ENCODE measurements at places on chromosomes 7 and 10.

GRCh38 chr10:131269776-131270460 lies 41.6 kb downstream of the TCERG1L start:
- no peak for DNase-seq

DNA sequence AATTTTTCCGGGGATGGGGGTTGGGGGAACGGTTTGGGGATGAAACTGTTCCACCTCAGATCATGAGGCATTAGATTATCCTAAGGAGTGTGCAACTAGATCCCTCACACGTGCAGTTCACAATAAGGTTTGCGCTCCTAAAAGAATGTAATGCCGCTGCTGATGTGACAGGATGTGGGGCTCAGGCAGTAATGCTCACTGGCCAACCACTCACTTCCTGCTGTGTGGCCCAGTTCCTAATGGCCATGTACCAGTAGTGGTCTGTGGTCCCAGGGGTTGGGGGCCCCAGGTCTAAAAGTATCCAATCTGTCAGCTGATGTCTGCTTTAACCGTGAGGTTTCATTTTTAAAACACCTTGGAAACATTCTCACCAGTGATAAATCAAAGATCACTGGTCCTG lies 2.2 kb downstream of the STN1 start:
- no peak for DNase-seq

- DNase-seq: no peak
These were observed 35.3 kb upstream of the PFKFB3 start for GRCh38 chr10:6167456-6167855.

DNA sequence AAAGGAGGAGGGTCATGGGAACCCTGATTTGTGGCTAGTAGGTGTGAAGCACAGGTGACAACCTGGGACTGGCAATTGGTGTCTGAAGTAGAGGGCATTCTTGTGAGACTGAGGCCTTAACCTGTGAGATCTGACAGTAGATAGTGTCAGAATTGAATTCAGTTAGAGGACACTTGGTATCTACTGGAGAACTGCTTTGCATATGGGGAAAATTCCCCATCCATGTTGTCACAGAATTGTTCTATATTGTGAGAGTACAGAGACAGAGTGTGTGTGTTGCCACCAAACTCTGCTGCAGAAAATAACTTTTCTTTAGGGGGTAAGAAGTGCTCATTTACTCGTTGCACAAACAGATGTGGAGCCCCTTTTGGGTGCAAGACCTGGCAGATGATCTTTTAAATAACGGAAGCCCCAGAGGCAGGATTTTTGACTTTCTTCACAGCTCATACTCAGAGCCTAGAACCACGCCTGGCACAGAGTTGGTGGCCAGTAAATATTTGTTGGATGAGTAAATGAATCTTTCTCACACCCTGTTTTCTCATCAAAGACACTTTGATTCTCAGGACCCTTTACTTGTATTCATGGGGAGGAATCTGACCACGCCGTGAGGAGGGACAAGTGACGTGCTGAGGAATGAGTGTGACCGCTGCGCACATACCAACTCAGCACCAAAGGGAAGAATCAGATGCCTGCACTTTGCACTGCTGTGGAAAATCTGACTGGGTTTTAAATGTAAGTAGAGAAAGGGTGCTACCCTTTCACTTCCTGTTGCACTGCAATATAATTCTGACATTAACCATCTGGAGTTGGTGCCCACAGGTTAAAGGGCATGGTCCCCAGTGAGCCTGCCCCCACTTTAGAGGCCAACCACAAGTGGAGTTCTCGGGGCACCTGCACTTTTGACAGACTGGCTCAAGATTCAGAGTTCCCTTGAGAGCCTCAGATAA lies 39.2 kb upstream of the SDHAF3 start:
- no peak for DNase-seq

DNA sequence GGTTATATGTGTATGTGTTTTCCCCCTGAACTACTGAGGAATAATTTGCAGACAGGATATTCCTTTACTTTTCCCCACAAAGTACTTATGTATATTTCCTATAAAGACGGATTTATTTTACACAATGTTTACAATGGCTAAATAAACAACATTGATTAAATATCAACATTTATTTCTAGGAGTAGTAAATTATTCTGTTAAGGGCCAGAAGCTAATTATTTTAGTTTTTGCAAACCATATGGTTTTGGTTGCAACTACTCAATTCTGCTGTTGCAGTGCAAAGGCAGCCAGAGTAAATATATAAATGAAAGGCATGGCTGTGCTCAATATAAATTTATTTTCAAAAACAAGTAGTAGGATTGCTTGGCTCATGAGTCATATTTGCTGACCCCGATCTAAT lies 907.1 kb upstream of the MBL2 start:
- DNase-seq: no peak

- DNase-seq: no peak
These were observed 1042.0 kb downstream of the DNAJB9 start for GRCh38 chr7:109611656-109612055.

- DNase-seq: no peak
These were observed at the start of gene MICALL2 for GRCh38 chr7:1458683-1459511. Gene MICALL2 (minus strand): TSS chr7:1459470. CDS start chr7:1459326, 144 bp downstream.

- no peak for DNase-seq
These were observed 40.4 kb upstream of the STEAP4 start for GRCh38 chr7:88347090-88347489.

DNA sequence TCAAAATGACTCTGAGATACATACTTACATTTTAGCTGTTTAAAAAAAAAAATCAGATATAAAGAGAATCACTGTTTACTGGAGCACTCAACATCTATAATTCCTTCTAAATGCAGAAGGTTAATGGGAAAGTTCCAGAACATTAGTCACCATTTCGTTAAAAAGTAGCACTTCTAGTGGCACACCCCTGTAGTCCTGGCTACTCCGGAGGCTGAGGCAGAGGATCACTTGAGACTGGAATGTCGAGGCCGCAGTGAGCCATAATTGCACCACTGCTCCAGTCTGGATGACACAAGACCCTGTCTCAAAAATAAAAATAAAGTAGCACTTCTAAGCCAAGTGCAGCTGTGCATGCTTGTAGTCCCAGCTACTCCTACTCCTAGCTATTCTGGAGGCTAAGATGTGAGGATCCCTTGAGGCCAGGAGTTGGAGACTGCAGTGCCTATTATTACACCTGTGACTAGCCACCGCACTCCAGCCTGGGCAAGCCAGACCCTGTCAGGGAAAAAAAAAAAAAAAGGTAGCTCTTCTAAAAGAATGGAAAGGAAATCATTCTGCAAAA lies 2.2 kb downstream of the FGFBP3 start:
- no peak for DNase-seq

DNA sequence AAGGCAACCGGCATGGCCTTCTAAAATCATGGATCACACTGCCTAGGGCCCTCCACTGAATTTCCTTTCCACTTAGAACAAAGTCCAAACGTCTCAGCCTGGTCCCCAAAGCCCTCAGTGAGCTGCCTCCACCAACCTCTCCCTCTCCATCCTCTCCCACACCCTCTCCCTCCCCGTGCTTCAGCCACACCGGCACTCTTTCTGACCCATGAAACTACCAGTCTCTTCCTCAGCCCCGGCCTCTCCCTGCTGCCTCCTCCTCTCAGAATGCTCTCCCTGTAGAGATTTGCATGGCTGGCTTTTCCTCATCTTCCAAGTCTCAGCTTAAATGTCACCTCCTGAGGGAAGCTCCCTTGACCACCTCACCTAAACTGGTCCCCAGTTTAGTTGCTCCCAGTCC lies 219.0 kb upstream of the ZMIZ1 start:
- no peak for DNase-seq

GRCh38 chr7:77422500-77422899 lies 6.4 kb upstream of the GSAP start:
- DNase-seq: no peak

DNA sequence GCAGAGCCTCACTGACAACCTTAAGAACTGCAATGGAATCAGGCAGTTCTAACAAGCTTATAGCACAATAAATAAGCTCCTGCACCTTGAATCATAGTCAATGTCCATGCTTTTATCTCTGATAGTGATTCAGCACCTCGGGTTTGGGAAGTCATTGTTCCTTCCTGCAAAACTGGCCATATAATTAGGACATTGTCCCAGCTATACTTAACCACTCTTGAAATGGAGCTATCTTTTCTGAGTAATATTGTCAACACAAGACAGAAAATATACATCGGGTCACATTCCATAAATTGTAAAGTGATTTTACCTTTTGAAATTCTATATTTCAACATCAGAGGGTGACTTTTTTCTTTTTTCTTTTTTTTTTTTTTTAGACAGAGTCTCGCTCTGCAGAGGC lies 682.8 kb downstream of the KCNMA1 start:
- no peak for DNase-seq

GRCh38 chr10:12061124-12061523 lies 7.6 kb upstream of the DHTKD1 start:
- DNase-seq: no peak

- no peak for DNase-seq
These were observed 322.6 kb upstream of the KIAA1217 start for GRCh38 chr10:23886355-23886754.

GRCh38 chr7:24949884-24950283 lies 30.1 kb downstream of the OSBPL3 start:
- DNase-seq: no peak

DNA sequence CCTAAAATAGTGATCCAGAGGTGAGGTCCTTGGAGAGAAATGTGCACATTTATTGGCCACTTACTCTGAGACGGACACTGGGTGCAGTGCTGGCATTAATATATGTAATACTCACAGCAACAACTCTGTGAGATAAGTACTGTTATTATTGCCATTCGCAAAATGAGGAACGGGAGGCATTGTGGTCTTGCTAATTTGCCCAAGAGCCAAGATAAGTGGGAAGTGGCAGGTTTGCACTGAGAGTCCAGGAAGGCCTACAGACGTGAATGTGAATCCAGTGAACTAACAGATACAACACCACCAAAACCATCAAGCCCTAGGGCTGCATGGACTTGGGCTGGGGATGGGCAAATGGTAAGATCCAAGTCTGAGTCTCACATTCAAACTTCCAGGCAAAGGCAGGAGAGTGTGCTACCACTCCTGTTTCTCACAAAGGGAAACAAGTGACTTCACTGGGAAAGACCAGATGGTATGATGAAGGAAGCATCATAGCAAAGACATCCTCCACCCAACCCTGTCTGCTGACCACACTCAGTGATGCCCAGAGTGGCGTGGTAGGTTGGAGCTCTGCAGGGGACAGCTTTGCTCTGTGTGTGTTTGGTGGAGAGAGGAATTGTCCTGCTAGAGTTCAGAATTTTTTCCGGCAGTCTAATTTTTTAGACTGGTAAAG lies 19.2 kb downstream of the TMEM273 start:
- no peak for DNase-seq

GRCh38 chr10:76558996-76559891 lies 1078.4 kb downstream of the KCNMA1 start:
- DNase-seq: no peak

- DNase-seq: no peak
These were observed 111.8 kb downstream of the WDR11 start for GRCh38 chr10:120962756-120963593.

- DNase-seq: no peak
These were observed 16.9 kb upstream of the CUL1 start for GRCh38 chr7:148681821-148682220.

DNA sequence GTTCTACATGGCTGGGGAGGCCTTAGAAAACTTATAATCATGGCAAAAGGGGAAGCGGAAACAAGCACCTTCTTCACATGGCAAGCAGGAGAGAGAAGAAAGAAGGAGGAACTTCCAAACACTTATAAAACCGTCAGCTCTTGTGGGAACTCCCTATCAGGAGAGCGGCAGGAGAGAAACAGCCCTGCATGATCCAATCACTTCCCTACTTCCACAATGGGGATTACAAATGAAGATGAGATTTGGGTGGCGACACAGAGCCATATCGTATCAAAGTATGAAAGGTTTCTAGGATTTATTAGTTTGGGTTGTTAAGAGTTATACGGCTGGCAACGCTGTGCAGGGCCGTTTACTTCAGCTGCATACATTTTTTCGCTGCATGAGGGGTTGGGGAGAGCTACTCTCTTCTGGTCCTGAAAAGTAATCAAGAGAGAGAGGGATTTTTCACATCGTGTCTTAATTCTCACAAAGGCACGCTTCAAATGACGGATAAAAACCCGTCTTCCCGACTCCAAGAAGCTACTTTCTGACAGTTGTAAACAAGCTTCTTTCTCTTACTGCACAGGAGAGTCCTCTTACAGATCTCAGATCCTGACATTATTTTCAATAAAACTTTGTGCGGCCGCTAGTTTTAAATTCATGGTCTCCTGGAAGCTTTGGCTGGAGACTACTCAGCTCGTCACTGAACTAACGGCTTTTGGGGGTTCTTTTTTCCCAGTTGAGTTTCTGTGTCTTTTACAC lies 751 bp upstream of the GTPBP10 start:
- DNase-seq: no peak

DNA sequence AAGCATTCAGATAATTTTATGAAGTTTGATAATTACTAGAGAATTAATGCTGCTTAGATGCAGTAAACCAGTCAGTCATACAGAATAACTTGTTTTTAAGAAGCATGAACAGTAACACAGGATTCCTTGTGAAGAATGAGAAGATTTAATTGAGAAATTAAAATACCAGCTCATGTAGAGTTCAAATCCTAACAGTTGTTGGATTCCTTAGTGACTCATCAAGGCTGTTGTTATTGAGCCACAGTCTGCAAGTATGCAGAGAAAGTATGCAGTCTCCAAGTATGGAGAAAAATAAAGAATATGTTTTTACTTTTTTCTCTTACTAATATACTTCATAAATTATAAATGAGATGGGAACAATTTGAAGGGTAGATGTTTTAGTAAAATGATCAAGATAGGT lies 30.2 kb upstream of the CYP26C1 start:
- DNase-seq: no peak

GRCh38 chr7:104933521-104933988 lies 80.5 kb upstream of the KMT2E start:
- no peak for DNase-seq

DNA sequence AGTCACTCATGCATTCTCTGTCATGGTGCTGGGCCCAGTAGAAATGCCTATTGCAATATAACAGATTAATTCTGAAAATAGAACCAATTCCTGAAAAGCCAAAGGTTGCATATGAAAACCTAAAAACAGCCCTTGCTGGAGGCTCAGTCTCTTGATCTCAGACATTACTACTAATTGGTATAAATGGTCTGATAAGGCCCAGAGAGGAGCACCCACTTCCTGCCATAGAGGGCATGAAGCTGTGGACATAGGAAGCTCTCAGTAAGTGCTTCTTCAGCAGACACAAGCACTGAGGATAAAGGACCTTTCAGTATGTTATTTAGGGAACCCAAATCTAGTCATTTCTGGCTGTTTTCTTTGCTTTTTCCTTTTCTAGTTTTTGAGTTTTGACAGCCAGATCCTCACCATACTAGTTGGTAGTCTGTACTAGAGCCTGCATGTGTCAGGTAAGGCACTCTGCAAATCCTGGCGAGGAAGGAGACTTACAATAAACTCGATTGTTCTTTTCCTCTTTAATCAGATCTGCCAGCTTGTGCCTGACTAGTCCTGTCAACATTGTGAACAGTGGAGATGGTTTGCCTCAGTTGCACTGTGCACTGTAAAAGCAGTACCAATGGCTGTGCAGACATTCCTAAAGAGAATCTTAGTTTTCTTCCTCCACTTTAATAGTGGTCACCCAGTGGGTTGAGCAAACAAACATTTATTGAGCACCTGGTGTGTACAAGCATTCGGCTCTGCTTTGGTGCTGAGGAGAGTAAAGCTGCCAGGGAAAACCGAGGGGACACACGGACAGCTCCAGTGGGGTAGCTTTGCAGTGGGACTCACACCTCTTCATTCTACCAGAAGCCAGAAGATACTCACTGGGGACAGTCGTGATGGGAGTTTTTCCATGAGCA lies 140.9 kb downstream of the CHN2 start:
- no peak for DNase-seq
